C1 segment of cervical spinal cord (tissue), 14 donors: ENCODE measurements at places on chromosomes 12 and 14.

DNA sequence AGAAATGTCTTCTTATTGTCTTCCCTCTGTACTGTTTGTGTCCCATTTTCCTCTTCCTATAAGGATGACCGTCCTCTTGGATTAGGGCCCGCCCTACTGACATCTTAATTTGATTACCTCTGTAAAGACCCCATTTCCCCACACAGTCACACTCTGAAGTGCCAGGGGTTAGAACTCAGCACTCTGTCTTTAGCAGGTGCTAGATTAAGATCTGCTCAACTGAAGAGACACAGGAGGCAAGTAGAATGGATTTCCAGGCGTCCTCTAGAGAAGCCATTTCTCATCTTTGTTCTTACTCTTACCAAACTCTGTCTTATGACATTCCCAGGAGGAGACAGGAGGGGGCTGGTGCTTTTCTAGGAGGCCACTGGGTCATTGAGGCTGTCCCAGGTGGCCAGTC is 50.8 kb downstream of the VCPKMT start:
- DNase-seq: no peak

- peak; percentile 64 for DNase-seq
Measured at GRCh38 chr12:53049571-53050318, at the start of gene TNS2. Gene TNS2, plus strand, starts transcription at chr12:53050065. Its CDS starts 121 bp downstream, at chr12:53050186.

DNA sequence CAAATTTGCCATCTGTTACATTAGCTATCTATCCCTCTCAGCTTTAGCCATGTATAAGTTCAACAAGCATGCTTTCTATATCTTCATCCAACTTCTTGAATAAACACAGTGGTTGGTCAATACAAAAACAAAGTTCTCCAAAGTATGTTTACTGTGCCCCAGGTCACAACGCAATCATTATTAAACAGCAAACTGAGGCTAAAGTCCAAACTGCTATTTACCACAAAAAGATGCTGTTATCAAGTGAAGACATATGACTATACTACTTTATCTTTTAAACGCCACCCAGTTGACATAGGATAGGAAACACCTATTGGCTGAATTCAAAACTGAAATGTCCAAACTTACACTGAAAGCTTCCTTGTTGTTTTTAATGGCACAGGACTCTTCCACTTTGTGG is 11.7 kb downstream of the ZCCHC8 start:
- DNase-seq: no peak

DNA sequence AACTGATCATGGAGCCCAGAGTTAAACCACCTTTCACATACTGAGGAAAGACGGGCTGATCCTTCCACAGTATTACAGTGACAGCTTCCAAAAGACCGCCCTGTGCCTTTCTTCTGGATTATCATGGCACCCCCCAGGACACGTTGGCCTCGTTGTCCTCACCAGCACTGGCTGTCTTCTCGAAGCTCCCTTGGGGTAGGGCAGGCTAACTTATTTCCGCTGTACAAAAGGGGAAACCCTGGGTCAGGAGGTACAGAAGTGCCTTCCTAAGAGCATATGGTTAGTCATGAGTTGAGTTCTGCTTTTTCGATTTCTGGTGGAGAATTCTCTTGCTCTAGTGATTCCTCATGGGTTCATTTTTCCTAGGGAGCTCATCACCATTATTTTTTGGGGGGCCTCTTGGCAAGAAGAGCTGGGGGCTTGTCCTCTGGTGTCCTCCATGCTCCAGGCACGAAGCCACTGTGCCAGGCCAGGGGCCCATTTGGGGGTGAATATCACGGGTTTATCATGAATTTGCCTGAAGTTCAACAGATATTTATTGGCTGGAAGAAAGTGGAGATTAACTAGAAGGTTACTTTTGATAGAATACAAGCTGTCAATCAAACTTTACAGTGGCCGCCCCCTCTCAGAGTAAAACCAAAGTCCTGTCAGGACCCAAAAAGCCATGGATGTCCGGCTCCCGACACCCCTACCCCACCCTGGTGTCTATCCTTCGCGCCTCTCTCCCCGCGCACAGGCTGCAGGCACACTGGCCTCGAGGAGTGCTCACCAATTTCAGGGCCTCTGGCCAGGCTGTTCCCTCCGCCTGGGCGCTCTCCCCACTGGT is 8.8 kb upstream of the TRAF3 start:
- DNase-seq: no peak

GRCh38 chr14:75879031-75879430 is 102.8 kb downstream of the TGFB3 start:
- no peak for DNase-seq

DNA sequence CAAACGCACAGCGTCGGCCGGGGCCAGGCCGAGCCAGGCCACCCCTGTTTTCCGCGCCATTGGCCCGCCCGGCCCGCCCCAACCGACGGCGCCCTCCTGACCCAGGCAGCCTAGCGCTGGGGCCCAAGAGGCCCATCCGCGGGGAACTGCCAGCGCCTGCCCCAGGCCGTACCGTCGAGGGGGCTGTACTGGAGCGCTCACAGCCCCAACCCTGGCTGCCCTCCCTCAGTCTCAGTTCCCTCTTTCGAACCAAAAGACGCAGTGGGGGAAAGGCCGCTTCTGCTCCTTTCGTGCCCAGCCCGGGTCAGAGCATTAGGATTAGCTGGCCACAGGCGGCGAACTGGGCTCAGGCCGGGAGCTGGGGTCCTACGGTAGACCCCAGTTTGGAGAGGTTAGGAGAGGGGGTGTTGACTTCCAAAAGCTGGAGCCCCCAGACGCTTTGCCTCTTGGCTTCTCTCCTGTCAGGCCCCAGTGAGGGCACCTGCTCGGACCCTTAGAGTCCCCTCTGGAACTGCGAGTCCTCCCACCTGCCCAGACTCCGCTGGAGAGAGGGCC is 1.9 kb downstream of the NKX2-1 start:
- DNase-seq: no peak

- no peak for DNase-seq
Measured at GRCh38 chr12:570435-570920, 92.8 kb downstream of the NINJ2 start.

- DNase-seq: no peak
Measured at GRCh38 chr12:49019120-49019430, 499 bp upstream of the PRKAG1 start.

GRCh38 chr14:100330388-100330931 is 7.3 kb downstream of the SLC25A47 start:
- no peak for DNase-seq

GRCh38 chr12:56230432-56231183 is 757 bp downstream of the SLC39A5 start:
- DNase-seq: no peak

DNA sequence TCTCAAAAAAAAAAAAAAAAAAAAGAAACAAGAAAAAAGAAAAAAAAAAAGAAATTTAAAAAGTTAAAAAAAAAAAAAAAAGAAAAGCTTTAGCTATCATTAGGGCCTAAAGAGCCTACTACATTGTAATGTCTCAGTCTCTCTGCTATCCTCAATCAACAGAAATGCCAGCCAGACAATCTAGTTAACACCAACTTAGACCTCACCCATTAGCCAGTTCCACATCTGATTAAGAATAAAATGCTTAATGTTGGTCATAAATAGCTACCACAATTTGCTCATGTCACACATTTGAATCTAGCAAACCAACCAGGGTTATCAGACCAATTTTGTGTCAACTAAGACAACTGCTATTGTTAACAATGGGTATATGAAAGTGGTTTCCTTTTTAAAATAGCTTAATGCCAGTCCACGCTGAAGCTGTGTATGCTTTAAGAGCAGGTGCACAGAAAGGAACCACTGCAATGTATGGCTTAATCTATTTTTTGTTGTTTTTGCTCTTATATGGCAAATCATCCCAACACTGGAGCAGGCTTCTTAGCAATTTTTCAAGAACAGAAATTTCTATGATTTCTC is 45.5 kb upstream of the SELPLG start:
- no peak for DNase-seq

DNA sequence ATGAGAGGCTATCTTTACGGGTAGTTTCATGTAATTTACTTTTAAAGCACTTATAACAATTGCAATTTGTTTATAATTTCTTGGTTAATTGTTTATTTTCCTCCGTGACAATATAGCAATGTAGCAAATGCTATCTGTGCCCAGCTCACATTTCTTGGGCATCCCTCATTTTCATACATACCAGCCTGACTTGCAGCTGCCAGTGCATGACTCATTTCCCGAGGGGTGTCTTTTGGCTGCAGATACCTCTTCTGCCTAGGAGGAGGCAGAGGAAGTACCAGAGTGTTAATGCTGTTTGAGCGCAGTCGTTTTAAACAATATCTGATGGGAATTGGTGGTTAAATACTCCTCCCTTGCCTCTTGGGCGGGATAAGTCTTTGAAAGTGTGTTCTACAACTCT is 104.2 kb upstream of the ABCD2 start:
- DNase-seq: no peak

DNA sequence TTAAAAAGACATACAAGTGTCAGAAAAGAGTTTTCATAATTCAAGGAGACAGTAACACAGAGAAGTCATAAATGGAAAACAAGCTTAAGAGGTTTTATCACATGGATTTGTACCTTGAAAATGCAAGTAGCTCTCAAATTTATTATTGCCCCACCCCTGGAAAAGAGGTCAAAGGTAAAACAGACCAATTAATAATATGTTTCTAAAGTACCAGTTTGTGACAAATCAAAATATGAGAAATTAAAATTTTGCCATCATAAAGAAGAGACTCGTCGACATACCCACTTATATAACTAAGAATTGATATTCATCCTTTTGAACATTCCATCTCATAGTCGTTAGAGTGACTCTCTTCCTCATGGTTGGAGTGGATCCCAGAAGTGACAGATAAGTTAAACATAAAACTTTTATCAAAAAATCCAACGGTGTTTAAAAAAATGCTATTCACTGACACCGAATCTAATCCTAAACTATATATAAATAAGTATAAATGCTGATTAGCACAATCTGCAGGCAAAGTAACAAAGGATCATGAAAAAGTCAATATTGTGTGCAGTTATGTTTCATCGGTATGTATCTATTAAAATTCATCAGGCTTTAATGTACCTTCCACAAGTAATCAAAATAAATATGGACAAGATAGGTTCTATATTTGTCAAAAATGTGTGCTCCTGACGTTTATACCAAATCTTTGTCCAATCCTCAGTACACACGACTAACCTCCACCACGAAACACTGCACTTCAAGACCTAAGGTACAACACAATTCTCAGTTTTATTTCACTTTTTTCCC is 2.3 kb downstream of the CORO1C start:
- no peak for DNase-seq
